ENCODE measurements at places on chromosomes 11 and 22. TPM values are rescaled to one million over a fixed set of nuclear protein-coding genes. Genes with fewer than 3 reads are reported as not detected.

CYB5R3 gene
- polyA plus RNA-seq, result 184 TPM

CST6 gene
- polyA plus RNA-seq, result not detected

IGF2 gene
- polyA plus RNA-seq, result 217 TPM

PHLDB1 gene
- polyA plus RNA-seq, result 151 TPM

TNNI2 gene
- polyA plus RNA-seq, result 0.35 TPM

TMEM184B gene
- polyA plus RNA-seq, result 85.6 TPM

MMP3 gene
- not detected for polyA plus RNA-seq

F2 gene
- polyA plus RNA-seq, result not detected

ACR gene
- polyA plus RNA-seq, result 0.98 TPM

PHOX2A gene
- polyA plus RNA-seq, result 1.7 TPM

FAT3 gene
- 50.5 TPM for polyA plus RNA-seq

HSPB2 gene
- 4.3 TPM for polyA plus RNA-seq

SNAP29 gene
- polyA plus RNA-seq, result 33.3 TPM

RIMBP3B gene
- polyA plus RNA-seq, result not detected

SHANK2 gene
- polyA plus RNA-seq, result 36.4 TPM

DCDC1 gene
- polyA plus RNA-seq, result 3.9 TPM

LTO1 gene
- 36.6 TPM for polyA plus RNA-seq

PAX6 gene
- polyA plus RNA-seq, result 37.2 TPM

CHRNA10 gene
- 2.6 TPM for polyA plus RNA-seq

ZNRF3 gene
- polyA plus RNA-seq, result 13.0 TPM

OR10D3 gene
- not detected for polyA plus RNA-seq

UPK3A gene
- not detected for polyA plus RNA-seq

MRGPRX3 gene
- not detected for polyA plus RNA-seq

BRSK2 gene
- polyA plus RNA-seq, result 106 TPM

MPZL3 gene
- 1.6 TPM for polyA plus RNA-seq

MUC6 gene
- 1.3 TPM for polyA plus RNA-seq

NXPE2 gene
- polyA plus RNA-seq, result 0.47 TPM

KCNJ11 gene
- 11.8 TPM for polyA plus RNA-seq

TCF20 gene
- polyA plus RNA-seq, result 25.3 TPM

TRIM29 gene
- polyA plus RNA-seq, result 1.9 TPM

PRMT3 gene
- 20.2 TPM for polyA plus RNA-seq

CALCA gene
- polyA plus RNA-seq, result 12.9 TPM

KCNK4 gene
- polyA plus RNA-seq, result 7.8 TPM

PATZ1 gene
- 62.5 TPM for polyA plus RNA-seq
